ENCODE measurements at places on chromosomes 13 and 19.

DNA sequence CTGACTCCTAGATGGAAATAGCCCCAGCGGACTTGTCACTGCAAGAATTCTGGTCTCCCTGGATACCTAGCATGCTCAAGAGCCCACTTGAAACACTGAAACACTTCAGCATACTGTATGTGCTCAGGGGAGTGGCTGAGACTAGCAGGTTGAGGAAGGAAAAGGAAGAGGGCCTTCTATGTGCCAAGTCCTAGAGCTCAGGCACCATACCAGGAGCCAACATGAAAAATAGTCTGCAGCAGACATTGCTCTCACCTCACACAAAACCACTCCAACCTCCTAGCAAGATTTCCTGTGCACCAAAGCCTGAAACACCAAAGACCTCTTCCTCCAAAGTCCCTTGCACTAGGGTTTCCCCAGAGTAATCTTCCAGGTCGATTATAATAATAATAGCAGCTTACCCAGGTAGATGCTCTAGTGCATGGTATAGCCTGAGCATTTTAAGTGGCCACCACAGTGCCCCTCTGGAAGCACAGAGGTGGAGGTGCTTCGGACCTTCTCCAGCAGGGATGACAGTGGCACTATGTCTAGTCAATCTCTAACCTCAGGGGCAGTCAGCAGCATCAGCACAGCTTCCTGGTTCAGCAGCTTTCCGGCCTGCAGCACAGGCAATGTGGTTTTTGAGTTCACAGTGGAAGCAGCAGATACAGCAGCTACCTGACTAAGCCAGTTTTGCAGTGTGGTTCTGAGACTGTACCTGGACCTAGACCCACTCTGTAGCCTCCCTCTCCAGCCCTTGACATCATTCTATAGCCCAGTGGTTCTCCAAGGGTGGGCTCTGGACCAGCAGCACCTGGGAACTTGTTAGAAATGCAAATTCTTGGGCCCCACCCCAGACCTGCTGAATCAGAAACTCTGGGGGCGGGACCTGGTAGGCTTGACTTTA, 45.6 kb upstream of the UBE2L5 start:
- DNase-seq, result peak; percentile 84

GRCh38 chr19:5018224-5019015, 49.5 kb downstream of the KDM4B start:
- no peak for DNase-seq

GRCh38 chr13:85261757-85262346, 537.4 kb downstream of the SLITRK6 start:
- peak; percentile 27 for DNase-seq

GRCh38 chr13:48642061-48642460, 11.7 kb upstream of the CYSLTR2 start:
- DNase-seq, result no peak

- no peak for DNase-seq
These were observed 27.7 kb downstream of the CYP2B6 start for GRCh38 chr19:41018736-41019290.
